ENCODE measurements at places on chromosomes 5 and 9.

DNA sequence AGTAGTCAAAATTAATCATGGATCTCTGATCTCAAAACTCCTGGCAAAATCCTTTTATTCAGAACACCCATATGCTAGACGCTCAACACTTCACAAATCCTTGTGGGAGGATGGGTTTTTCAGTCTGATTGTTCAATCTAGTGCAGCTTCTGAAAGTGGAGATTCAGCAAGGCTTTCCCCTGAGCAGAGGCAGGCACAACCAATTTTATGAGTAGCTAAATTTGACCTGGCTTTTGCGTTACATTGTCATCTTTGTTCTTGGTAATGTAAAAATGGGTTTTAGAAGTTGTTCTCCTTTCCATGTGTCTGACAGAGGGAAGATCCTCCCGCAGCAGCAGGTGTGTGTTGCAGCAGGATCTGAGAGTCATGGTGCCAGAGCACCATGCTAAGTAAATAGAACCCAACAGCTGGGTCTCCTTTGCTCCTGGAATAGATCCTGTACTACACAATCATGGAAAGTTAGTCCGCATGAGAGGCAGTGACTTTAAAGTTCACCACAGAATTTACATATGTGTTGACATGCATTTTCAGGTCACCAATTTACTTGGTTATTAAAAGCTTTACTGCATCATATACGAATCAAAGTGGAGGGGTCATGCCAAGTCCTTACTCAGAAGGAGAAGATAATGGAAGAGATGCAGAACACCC is 70.1 kb upstream of the MEF2C start:
- DNase-seq: no peak

DNA sequence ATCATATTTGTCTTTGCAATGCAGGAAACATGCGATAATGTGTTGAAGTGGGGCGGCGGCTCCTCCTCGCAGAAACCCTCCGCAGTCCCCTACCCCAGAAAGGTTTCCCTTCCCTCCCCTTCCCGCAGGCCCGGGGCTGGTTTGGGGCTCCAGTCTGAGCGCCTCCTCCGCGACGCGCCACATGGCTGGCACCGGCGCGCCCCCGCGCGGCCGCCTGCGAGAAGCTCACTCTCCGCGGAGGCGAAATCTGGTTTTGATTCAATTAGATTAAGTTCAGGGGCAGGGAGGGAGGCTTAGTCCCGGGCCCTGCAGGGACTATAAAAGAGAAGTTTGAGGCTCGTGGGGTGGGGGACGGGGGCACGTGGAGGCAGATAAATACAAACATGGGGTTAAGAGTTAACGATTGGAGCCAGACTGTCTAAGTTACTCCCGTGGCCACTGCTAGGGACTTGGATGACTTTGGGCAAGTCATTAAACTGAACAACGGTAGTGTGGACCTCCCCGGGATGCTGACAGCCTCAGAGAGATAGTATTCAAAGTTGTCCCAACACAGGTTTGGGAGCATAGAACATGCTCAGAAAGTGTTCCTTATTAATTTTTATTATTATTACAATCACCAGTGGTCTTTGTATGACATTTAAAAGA is 69.4 kb downstream of the MSX2 start:
- DNase-seq: peak; percentile 7

DNA sequence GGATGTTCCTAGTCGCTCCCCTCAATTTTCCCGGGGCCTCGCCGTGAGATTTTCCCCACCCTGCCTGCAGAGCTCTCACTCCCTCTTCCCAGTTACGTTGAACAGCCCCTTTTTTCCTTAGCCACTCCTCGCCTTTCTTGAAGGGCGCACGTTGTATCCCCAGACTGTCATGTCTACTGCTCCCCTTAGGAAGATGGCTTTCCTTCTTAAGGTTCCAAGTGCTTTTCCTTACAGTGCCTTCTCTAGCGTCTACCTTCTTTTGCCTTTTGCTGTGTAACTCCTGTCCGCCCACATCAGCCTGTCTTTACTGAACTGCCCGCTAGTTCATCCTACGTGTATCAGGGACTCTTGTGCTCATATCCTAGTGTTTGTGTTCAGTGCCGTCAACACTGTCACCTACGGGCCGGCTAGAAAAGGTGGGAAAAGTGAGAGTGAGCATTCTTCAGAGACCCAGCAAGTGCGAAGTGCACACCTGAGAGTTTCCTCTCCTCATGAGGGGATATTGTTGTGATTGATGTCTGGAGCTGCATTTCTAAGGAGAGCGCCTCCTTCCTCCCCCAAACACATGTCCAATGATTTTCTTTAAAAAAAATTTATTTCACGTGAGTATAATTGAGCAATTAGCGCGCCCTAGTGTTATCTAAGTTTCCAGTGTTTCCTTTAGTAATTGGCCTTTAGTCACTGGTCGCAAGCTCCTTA is 764 bp downstream of the CAMLG start:
- no peak for DNase-seq

DNA sequence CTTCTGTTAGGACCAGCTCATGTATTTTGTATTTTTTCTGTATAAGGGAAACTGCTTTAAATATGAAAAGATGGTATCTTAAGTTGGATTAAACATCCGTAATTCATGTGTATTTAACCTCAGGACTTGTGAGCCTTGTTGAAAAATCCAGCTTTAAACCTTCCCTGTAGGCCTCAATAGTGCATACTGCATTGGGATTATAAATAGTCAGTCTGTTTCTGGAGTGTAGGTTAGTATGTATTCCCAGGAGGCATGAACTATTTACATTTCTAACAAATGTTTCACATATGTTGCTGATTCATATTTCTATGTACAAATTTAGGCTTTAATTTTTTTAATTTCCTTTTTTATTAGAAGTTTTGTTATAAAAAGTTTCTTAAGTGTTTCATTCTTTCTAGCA is 137.9 kb upstream of the GRHPR start:
- DNase-seq: no peak

DNA sequence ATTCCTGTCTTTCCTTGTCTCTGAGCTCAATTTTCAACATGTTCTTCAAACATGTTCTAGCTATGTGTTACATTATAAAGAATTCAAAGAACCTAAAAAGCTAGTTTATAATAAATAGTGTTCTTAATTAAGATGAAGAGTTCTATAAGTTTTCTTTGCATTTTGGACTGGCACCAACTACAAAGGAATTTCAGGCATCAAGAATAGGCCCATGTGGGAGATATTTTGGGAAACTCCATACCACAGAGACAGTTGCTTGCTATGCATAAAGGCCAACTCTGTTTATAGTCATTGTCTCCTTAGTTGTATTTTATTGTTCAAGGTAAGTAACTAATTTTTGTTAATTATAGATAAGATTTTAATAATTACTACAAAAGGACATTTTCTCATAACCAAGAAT is 4.5 kb downstream of the SLF1 start:
- no peak for DNase-seq

GRCh38 chr9:104177676-104178075 is 83.6 kb downstream of the SMC2 start:
- DNase-seq: no peak

DNA sequence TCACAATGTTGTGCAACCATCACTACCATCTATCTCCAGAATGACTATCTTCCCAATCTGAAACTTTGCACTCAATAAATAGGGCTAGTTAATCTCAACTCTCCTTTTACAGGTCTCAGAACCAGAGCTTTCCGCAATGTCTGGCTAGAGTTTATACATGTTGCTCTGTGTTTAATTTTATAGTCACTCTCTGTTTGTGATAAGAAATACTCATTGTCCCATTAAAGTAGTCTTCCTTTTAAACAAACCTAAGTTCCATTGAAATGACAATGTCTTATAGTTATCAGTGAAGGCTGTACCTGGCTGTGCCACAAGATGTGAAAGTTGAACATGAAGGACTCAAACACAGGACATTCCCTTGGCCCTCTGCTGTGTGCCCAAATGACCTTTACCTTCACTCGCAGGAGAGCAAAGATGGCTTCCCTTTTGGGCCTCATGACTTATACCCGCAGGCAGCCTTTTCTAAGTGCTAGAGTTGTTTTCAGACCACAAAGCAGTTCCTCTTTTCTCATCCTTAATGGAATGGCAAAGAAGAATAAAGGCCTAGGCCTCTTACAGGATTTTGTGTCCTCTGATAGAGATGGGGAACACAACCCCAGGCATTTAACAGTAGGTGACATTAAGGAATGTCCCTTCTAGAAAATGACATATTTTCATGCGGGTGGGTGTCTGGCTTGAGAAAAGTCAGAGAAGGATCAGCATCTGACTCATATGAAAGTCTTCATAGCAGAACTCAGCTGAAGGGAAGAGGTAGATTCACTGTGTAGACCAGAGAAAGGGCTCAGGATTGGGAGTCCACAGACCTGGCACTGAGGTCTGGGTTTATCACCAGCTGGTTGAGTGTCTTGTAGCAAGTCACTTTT is 69.6 kb upstream of the ATP10B start:
- DNase-seq: no peak

GRCh38 chr9:83572524-83572923 is 34.3 kb upstream of the FRMD3 start:
- DNase-seq: no peak

- DNase-seq: no peak
These were observed 18.5 kb downstream of the C9orf85 start for GRCh38 chr9:71929791-71930440.

DNA sequence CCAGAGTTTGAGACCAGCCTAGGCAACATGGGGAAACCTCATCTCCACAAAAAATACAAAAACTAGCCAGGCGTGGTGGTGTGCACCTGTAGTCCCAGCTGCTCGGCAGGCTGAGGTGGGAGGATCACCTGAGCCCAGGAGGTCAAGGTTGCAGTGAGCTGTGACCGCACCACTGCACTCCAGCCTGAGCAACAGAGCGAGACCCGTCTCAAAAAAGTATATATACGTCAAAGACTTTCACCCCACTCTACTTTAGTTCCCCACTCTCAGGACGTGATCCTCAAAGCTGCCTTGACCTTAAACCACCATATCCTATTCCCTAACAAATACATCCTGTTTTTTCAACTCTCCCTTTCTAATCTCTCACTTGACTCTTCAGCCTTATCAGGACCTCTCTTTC is 41.0 kb downstream of the PCDHGC5 start:
- DNase-seq: no peak

GRCh38 chr5:64690104-64690416 is 243 bp upstream of the SHISAL2B start:
- no peak for DNase-seq

DNA sequence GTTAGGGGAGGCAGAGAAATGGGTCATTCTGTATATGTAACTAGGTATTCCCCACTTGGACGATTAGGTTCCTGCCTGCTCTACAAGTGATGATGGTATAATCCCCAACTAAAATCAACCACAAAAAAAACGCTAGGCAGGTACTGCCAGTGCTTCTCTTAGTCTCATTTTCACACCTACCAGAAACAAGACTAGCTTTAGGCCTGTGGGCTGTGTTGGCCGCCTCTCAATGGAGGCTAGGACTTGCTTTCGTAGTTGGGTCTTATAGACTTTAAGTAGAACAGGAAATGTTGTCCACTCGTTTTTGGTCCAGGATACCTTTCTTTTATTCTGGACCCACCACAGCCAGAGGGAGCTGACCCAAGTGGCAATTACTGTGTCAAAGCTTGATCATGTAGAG is 111.8 kb downstream of the UNC13B start:
- no peak for DNase-seq
